ENCODE measurements at places on chromosomes 11 and 22. TPM values are rescaled to one million over a fixed set of nuclear protein-coding genes. Genes with fewer than 3 reads are reported as not detected.

GRCh38 chr11:116317212-116317611 lies 455.6 kb downstream of the BUD13 start:
- no peak for DNase-seq

MYBPC3 gene
- not detected for total RNA-seq

GRCh38 chr11:126459691-126460281 lies 104.3 kb downstream of the ST3GAL4 start:
- DNase-seq: no peak

OR52I2 gene
- not detected for total RNA-seq

- DNase-seq: peak; percentile 44
These were observed 22.0 kb downstream of the MFNG start for GRCh38 chr22:37464181-37464580.

DNA sequence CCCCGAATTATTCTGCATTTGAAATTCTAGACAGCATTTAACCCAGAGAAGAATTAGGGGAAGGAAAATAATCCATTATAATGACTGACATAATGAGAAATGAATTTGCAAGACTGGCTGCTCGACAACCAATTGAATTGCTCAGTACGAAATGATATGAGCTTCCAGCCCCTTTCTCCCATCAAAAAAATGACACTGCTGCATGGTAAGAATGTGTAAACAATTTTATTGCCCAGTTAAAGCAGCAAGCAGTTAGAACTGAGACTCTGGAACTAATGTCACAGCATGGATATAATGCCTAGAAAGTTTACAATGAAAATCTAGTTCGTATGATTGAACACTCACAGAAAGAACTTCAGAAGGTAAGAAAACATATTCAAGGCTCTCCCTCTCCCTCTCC lies 24.7 kb upstream of the PCF11 start:
- no peak for DNase-seq

GRCh38 chr22:44349594-44349993 lies 36.8 kb upstream of the SHISAL1 start:
- DNase-seq: no peak

- DNase-seq: no peak
These were observed 70.1 kb upstream of the PICALM start for GRCh38 chr11:86138958-86139357.

SLC43A1 gene
- total RNA-seq: 11.0 TPM

DNA sequence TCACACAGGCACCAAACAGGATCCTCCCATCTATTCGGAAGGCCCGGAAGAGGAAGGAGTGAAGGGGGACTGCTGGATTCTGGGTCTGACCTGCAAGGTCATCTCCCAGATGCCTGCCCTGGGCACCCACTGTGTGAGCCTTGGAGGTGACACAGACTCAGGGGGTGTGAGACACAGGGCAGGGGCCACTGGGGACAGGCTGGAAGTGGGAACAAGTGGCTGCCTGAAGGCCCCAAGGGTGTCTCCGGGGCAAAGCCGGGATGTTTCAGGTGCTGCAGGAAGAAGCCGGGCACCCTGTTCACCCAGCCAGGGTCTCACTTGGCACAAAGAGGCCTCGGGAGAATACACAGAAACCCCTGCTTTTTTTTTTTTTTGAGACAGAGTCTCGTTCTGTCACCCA lies 385.5 kb downstream of the CTTN start:
- no peak for DNase-seq

GRCh38 chr11:19501631-19502030 lies 211.0 kb upstream of the NAV2 start:
- DNase-seq: no peak

NAALADL1 gene
- 16.6 TPM for total RNA-seq

OSBP2 gene
- total RNA-seq: 16.6 TPM

DNA sequence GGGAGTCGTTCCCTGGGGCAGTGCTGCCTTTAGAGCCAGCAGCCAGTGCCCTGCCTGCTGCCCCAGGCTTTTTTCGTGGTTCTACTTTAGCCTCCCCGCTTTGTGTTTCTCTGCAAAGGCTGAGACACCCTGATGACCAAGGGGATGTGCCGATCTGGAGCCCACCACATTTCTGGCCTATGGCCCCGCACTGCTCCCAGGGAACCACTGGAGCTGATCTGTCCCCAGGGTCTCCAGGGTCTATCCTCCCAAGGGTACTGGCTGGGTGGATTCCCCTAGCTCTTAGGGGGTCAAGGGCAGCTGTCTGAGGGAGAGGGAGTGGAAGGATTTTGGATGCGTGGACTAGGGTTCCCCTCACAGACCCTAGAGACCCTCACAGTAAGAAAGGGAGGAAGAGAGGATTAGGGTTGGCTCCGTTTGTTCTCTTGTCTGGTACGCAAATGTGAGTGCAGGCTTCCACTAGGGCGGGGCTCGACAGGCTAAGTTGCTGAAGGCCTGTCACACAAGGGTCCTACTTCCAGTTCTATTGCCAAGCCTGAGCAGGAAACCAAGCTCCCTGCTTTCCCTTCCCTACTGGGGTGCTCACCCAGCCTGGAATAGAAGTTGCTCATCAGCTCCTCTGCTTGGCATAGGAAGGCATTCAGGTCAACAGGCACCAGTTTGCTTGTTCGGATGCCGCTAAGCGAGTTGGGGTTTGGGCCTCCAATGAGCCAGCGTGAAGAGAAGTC lies 19.3 kb downstream of the TREH start:
- DNase-seq: no peak

MMP27 gene
- not detected for total RNA-seq

- DNase-seq: peak; percentile 45
These were observed 785 bp downstream of the CLPB start for GRCh38 chr11:72433455-72434036.

RAB36 gene
- total RNA-seq: 0.77 TPM

MUC5AC gene
- not detected for total RNA-seq

- DNase-seq: no peak
These were observed 712.2 kb downstream of the ETS1 start for GRCh38 chr11:127875131-127875530.

- no peak for DNase-seq
These were observed 121.2 kb downstream of the ABTB2 start for GRCh38 chr11:34236572-34236971.

- no peak for DNase-seq
These were observed 5.8 kb upstream of the TUB start for GRCh38 chr11:8075119-8075726.

GRCh38 chr11:125332821-125333220 lies 163.2 kb downstream of the FEZ1 start:
- no peak for DNase-seq

- no peak for DNase-seq
These were observed 2.8 kb upstream of the BCO2 start for GRCh38 chr11:112172362-112172994.

- DNase-seq: no peak
These were observed 44.9 kb downstream of the OR4C46 start for GRCh38 chr11:54558919-54559318.

CRYBA4 gene
- 0.13 TPM for total RNA-seq

GRCh38 chr11:10503221-10503620 lies 37.8 kb downstream of the RNF141 start:
- no peak for DNase-seq

DNA sequence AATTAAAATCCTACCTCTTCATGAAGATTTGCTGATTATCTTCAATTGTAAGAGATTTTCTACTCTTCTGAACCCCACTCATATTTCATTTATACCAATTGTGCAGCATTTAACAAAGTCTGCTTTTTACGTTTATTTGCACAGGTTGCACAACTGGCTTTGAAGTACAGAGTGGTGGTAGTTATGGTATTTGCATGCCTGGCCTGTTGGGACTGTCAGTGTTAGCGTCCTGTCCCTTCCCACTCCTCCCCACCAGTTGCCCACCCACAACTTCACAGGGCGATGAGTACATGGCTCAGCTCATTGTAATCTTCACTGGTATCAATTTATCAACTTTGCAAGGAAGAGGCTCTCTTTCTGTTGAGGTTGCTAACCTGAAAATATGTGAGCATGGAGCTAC lies 372.3 kb downstream of the AASDHPPT start:
- DNase-seq: no peak

- DNase-seq: no peak
These were observed 29.6 kb downstream of the SOX6 start for GRCh38 chr11:16326679-16327297.

- DNase-seq: no peak
These were observed 8.6 kb downstream of the ARAP1 start for GRCh38 chr11:72743321-72744221.

DNA sequence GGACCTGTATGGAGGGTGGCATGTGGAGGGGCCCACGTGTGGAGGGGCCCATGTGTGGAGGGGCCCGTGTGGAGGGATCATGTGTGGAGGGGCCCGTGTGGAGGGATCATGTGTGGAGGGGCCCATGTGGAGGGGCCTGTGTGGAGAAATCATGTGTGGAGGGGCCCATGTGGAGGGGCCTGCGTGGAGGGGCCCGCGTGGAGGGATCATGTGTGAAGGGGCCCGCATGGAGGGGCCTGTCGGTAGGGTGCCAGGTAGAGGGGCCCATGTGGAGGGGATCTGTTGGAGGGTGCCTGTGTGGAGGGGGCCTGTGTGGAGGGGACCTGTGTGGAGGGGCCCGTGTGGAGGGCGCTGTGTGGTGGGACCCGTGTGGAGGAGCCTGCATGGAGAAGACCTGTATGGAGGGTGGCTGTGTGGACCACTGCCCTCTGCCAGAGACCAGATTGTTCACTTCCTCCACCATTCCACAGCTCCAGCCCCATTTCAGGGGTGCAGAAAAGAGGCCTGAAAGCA lies 47.0 kb downstream of the IGLL5 start:
- no peak for DNase-seq

DNA sequence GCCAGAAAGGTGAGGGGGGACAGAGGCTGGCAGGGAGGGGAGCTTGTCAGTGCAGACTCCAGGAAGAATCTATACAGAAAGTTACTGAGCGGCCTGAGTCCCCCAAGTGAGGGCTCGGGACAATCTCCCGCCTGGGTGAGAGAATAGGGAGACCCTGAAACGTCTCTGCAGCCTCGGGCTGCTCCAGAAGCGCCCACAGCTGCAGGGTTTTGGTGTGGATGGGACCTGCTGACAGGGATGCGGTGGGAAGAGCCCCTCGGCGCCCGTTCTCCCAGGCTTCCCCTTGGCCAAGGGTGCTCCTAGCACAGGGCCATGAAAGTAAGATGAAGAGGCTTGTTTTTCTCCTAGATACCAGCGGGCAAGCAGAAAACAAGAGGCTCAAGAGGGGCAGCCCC lies 743 bp upstream of the RCE1 start:
- no peak for DNase-seq

GRCh38 chr11:88353835-88354496 lies 16.4 kb upstream of the CTSC start:
- DNase-seq: no peak

ASRGL1 gene
- 8.6 TPM for total RNA-seq
